NCI-H2081 (cell line): ENCODE measurements at places on chromosomes 6 and 20.

- DNase-seq: no peak
Observed at GRCh38 chr20:48583171-48583570, 244.6 kb downstream of the PREX1 start.

DNA sequence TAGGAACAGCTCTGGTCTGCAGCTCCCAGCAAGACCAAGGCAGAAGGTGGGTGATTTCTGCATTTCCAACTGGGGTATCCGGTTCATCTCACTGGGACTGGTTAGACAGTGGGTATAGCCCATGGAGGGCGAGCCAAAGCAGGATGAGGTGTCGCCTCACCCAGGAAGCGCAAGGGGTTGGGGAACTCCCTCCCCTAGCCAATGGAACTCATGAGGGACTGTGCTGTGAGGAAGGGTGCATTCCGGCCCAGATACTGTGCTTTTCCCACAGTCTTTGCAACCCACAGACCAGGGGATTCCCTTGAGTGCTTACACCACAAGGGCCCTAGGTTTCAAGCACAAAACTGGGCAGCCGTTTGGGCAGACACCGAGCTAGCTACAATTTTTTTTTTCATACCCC lies 21.8 kb downstream of the HDDC2 start:
- no peak for DNase-seq

GRCh38 chr6:44842616-44843015 lies 455.1 kb downstream of the CDC5L start:
- DNase-seq: no peak

- no peak for DNase-seq
Observed at GRCh38 chr20:19074828-19075516, 137.5 kb upstream of the SLC24A3 start.

GRCh38 chr6:40986921-40987819 lies 51.9 kb downstream of the UNC5CL start:
- DNase-seq: no peak

- DNase-seq: no peak
Observed at GRCh38 chr6:166563200-166563599, 23.3 kb downstream of the RAMACL start.

GRCh38 chr20:40744818-40745175 lies 55.8 kb upstream of the MAFB start:
- no peak for DNase-seq

DNA sequence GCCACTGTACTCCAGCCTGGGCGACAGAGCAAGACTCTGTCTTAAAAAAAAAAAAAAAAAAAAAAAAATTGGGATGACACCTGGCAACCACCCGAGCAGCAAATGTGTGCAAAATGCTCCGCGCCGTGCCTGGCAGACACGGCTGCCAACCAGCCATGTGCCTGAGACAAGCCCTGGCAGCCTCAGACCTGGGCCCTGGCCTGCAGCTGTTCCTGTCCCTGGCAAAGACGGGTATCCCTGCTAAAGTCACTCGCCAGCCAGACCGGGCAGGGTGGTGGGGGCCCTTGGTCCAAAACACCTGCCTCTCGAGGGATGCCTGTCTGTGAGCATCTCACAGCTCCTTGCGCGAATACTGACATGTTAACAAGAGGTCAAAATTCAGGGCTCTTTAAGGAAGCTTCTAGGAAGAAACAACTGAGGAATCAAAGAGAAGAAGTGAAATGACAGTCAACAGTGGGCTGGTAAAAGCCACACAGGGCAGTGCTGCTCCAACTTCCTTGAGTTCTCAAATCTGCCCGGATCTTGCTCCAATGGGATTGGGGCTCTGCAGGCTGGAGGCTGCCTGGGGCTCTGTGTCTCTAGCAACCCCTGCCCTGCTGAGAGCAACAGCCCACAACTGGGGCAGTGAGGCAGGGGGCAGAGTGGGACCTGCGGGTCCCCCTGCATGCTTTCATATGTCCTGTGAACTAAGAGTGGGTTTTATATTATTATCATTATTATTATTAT lies 53.4 kb downstream of the SYTL3 start:
- DNase-seq: no peak

GRCh38 chr6:16089232-16090062 lies 39.4 kb upstream of the MYLIP start:
- DNase-seq: no peak

GRCh38 chr6:11042025-11042749 lies 1.9 kb downstream of the ELOVL2 start:
- DNase-seq: no peak

DNA sequence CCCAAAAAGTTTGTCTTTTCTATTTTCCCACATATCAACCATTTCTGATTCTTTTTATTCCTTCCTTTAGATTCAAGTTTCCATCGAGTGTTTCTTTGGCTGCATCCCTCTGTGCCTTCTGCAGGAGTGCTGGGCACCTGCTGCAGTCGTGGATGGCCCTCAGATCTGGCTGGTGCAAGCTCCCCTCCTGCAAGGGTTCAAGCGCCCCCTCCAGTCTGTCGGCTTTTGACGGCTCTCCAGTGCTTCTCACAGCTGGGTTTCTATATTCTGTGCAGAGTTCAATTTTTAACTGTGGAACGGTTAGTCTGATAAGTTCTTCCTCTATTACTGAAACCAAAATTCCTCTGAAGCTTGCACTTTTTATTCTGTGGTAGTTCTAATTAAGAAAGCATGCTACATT lies 132.1 kb downstream of the HUS1B start:
- no peak for DNase-seq

- DNase-seq: no peak
Observed at GRCh38 chr6:37242429-37243052, 15.0 kb upstream of the TBC1D22B start.

DNA sequence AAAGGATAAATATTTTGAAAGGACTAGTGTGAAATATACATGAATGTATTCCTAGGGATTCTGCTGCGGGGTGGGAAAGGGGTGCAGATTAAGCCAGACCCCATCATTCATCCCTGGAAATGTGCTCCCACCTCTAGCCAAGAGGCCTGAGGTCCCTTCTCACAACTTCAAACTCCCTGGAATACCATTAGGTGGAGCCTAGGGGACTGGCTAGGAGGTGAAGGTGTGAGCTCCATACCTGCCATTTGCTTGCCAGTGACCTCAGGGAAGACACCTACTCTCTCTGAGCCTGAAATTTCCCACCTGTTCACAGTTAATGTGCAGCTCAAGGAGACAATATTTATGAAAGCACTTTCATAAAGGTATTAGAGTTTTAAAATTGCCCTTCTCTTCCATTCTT lies 4.7 kb upstream of the CCN2 start:
- DNase-seq: no peak

GRCh38 chr6:32974016-32974333 lies 5.6 kb downstream of the BRD2 start:
- DNase-seq: peak; percentile 5

DNA sequence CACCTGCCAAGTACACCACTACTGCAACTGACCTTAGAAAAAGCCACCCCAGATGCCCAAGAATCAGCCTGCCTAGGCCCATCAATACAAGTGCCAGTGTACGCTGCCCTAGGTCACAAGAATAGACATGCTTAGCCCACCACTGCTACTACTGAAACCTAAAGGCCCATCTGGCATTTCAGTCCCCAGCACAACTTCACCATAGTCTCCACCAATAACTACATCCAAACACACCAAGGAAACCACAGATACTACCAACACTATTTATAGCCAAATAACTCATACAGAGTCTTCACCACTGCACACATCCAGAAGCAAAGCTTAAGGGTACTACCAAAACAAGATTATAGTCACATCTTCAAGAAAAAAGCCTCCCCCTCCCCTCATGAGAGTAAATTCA lies 28.2 kb downstream of the TREML4 start:
- DNase-seq: no peak

GRCh38 chr6:170128346-170128745 lies 162.5 kb downstream of the DLL1 start:
- DNase-seq: no peak

DNA sequence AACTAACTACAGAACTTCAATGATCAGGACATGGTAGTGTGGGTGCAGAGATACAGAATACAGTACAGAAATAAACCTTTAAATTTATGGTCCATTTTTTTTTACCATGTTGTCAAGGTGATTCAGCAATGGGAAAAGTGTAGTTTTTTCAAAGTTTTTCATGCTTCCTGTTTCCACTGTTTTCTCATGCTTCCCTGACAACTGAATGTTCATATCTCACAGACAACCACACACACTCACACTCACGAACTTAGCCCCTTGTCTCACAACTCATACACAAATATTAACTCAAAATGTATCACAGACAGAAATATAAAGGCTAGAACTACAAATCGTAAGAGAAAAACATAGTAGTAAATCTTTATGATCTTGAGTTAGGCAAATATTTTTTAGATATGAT lies 232.6 kb upstream of the CDYL start:
- DNase-seq: no peak

GRCh38 chr6:143449714-143450452 lies 612 bp downstream of the ADAT2 start:
- DNase-seq: no peak

DNA sequence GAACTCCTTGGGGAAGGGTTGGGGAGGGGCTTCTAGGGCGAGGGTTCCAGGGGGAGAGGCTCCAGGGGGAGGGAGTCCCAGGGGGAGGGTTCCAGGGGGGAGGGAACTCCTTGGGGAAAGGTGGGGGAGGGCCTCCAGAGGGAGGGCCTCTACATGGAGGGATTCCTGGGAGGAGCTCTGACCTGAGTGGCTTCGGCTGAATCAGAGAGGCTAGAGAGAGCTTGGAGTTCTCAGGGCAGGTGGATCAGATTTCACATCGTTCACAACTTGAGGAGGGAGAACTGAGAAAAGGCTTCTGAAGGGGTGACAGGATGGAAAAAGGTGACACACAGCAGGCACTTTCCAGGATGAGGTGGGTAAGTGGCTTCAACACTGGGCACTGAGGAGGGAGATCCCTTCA lies 49.1 kb downstream of the DAAM2 start:
- no peak for DNase-seq

DNA sequence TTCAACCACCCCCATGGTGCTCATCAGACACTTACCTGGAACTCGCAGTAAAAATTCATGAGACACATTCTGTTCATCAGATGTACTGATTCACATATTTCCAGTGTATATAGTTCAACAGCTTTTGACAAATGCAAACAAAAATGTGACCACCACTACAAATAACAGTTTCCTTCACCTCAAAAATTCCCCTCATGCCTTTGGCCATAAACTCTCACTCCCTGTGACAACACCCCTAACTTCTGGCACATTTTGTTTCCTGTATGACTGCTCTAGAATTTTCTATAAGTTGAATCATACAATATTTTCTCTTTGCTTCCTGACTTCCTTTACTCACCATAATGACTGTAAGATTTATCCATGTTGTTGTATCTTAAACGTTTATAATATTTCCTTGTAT lies 63.7 kb downstream of the C6orf118 start:
- DNase-seq: no peak

DNA sequence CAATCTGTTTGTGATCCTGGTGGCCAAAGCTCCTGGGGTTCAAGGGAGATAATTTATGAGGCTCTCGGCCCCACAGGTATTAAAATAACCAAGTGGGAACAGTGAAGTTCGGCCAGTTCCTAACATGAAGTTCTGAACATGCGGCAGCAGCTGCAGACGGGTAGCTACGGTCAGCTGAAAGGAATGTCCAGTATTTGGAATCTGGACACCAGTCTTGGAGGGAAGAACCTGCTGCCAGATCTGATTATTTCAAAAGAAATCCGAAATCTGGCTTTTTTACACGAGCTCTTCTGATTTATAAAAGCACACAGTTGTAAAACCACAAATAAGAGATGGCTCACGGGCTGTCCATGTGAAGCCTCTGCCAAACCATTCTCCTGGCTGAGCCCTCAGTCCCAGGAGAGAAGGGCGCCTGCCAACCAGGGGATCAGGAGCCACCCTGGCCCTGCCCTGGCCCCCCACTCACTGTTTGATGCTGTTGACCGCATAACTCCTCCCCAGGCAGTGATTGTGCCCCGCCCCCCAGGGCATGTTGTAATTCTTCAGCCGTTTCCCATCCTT lies 28.2 kb upstream of the KCNB1 start:
- no peak for DNase-seq

DNA sequence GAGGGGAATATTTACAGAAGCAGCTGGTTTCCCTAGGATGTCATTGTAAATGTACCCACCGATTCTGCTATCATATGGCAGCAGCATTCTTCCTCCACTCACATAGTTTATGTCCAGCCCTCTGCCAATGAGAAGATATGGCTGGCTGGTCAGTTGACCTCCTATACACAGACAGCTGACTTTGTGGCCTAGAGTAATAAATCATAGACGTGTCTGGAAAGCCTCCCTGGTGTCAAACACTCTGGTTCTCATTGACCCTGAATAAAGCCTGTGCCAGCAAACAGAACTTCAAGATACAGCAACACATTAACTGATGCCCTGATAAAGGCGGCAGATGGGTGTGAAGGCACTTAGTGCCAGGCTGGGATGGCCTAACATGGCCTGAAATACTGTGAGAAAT lies 52.6 kb downstream of the GPR63 start:
- no peak for DNase-seq

GRCh38 chr20:45111799-45112471 lies 3.0 kb downstream of the WFDC5 start:
- DNase-seq: peak; percentile 10

DNA sequence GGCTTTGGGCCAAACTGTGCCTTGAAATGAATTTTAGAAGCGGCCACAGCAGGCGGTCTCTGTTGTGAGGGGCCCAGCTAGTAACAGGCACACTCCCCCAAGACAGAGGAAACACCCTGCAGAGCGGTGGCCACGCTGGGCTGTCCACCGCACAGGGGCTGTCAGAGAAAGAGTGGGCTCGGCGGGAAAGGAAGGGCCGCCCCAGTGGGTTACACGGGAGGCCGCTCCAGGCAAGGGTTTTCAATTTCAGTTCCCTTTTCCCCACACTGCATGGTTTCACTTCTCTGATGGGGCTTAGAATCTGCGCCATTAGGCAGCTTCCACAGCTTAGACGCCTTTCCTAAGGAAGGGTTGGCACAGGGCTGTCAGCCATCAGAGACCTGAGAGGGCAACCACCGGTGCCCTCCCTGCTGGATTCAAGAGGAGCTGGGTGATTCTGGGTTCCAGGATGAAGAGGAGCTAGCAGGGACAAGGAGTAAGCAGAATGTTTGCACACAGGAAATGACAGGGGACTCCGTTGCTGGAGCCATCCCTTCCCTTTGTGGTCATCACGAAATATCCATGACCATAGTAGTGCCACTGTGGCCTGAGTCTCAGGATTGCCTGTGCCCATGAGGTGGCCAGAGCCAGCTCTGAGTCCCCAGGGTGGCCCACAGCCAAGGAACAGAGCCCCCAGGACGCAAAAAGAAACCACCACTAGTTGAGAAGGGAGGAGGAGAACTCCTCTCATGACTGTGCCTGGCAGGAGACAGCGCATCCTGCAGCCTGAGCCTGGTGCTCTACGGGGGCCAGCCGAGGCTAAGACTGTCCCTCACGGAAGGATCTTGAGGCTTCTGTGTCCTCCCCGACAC lies 282.7 kb downstream of the NRN1 start:
- DNase-seq: no peak

- DNase-seq: no peak
Observed at GRCh38 chr6:147870506-147871110, 362.1 kb downstream of the SAMD5 start.

- no peak for DNase-seq
Observed at GRCh38 chr20:57654998-57655808, 35.0 kb upstream of the ZBP1 start.

GRCh38 chr6:77383026-77383425 lies 80.3 kb downstream of the HTR1B start:
- no peak for DNase-seq
